ENCODE measurements at places on chromosomes 3 and 15.
A peak's percentile ranks its signal among the peaks of the same experiment; 100 is the strongest.

GRCh38 chr3:118408431-118408830 is 626.2 kb downstream of the IGSF11 start:
- no peak for DNase-seq

DNA sequence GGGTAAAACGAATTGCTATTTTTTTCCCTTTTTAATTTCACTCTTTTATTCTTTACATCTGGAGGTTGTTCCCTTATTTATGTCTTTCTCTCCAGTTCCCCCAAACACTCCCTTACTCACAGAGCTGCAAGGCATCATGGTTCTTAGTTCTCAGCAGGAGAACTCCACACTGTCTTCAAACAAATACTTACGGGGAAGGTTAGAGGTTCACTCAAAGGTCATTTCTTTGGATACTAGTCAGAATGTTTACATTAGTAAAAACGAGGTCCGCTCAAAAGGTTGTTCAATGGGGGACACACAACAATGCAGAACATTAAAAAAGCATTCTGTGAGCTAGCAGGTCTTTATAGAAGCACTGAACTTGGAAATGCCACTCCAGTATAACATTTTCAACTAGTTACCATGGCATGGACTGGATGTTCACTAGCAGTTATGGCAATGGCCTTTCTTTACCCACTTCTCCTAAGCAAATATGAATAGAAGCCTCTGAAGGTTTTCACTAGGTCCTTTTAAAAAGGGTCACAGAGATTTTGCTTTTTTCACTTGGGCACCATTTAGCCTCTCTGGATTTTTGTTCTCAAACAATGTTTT is 201.7 kb downstream of the MEIS2 start:
- DNase-seq: no peak

- no peak for DNase-seq
These were observed 560.0 kb upstream of the CFAP20DC start for GRCh38 chr3:59609657-59610348.

DNA sequence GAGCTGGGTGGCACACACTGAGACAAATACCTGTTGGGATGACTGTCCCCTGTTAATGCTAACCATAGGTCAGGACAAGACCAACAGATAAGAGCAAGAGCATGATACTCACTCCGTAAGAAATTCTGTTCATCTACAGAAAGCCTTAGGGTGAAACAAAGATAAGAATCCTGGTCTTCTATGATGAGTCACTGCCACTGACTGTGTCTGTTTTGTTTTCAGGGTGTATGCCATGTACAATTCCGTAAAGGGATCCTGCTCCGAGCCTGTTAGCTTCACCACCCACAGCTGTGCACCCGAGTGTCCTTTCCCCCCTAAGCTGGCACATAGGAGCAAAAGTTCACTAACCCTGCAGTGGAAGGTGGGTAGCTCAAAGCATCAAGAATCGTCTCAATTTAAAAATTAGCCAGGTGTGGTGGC is 141.1 kb downstream of the GHSR start:
- DNase-seq: no peak

- DNase-seq: no peak
These were observed 47.2 kb upstream of the ATP2B2 start for GRCh38 chr3:10552631-10552943.

- no peak for DNase-seq
These were observed 31.7 kb downstream of the BCL2L10 start for GRCh38 chr15:52080706-52081392.

- no peak for DNase-seq
These were observed 36.3 kb upstream of the TSC22D2 start for GRCh38 chr3:150371741-150372254.

DNA sequence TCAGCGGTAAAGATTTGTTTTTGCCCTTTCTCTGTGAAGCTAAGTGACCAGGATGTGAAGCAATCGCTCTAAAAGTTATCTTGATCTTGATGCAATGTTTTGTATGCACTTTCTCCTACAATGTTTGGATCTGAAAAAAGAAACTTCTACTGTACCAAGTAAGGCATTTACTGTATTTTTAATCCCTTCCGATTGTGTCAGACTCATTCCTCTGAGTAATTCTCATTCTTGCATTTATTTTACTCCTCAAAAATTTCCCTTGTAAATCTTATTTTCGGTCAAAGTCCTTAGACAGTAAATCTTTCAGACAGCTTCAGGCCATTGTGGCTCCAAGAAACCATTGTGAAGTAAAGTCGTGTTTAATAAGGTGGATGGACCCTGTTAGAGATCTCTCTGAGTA is 141.9 kb downstream of the TP63 start:
- no peak for DNase-seq

- DNase-seq: peak; percentile 21
These were observed 55.0 kb downstream of the VGLL4 start for GRCh38 chr3:11588755-11589154.

DNA sequence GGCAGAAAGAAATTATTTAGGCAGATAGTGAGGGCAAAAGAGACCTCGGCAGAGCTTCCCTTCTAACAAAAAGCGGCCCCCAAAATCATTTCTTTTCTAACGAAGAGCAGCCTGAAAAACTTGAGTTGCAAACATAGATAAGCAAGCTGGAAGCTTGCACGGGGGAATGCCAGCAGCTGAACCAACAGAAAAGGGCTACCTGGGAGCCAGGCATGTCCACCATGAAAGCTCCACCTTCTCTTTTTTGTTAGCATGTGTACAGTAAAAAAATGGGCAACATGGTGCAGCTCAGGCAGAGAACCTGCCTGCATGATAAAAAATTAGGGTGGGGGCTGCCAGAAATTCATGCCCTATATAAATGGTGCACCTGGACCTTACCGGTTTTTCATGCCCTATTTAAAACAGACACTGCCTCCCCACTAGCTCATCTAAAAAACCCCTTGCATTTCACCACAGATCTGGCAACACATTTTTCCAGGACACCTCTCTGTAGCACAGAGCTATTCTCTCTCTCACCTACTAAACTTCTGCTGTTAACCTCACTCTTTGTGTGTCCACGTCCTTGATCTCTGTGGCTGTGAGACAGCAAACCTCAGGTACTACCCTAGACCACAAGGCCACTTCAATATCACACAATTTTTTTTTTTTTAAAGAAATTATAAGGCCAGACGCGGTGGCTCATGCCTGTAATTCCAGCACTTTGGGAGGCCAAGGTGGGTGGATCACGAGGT is 18.7 kb downstream of the SLC33A1 start:
- DNase-seq: no peak

GRCh38 chr15:86624261-86625036 is 544.8 kb downstream of the AGBL1 start:
- no peak for DNase-seq

GRCh38 chr3:58021072-58021959 is 13.1 kb downstream of the FLNB start:
- DNase-seq: peak; percentile 51

DNA sequence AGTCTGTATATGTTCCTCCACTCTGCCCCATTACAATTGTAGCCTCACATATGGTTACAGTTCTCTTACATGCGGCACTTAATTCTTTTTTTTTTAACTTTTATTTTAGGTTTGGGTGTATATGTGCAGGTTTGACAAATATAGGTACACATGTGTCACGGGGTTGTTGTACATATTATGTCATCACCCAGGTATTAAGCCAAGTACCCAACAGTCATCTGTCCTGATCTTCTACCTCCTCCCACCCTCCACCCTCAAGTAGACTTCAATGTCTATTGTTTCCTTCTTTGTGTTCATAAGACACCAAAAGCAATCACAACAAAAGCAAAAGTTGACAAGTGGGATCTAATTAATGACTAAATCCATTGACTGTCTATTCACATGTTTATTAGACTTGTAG is 144.6 kb upstream of the TP63 start:
- no peak for DNase-seq

DNA sequence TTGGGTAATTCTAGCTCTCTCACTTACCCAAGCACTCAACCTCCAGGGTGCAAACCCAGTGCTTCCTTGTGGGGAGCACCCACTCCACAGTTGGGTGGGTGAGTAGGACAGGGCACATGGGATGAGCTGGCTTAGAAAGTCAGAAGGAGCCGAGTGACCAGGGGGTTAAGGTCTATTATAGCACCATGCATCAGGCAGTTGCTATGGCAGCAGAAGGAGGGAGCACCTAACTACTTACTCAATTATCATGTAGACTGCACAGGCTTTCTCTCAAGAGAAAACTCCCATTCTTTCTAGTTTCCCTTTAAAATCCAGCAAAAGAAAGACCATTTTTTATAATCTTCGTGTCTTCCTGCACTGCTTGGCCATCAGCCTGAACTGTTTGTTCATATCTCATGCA is 163.0 kb downstream of the OCA2 start:
- no peak for DNase-seq

DNA sequence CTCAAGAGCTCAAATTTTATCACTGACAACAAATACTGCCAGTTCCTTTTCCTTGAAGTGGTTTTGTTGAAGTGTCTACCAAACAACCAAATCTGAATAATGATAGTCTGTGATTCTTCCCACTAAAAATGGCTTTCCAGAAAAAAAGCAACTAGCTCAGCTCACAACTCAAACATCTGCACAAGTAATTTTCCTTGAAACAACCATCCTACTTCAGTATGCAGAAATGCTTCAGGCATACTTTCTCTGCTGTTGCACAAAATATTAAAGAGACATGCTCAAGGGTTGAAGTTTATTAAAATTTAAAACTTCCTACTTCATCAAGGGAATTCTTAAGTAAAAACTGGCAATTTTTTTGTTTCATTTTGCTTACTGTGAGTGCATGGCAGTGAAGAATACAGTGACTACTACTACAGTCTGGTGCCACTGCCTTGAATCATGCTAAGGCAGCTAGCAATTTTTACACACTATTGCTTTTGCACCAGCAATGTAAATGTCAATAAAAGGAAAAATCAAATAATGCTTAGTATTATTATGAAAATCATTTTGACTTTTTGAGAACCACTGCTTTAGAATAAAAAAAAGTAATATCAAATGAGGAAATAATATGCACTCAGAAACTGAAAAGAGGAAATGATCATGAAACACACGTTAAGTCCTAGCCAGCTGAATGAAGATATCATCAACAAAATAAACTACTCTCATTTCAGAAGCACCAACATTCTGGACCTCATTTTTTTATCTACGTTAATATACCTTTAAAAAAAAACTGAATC is 33.6 kb downstream of the VPS13C start:
- no peak for DNase-seq

- peak; percentile 22 for DNase-seq
These were observed 136.2 kb upstream of the ICE2 start for GRCh38 chr15:60614862-60615771.

- no peak for DNase-seq
These were observed 57.5 kb upstream of the SIN3A start for GRCh38 chr15:75508840-75509532.

DNA sequence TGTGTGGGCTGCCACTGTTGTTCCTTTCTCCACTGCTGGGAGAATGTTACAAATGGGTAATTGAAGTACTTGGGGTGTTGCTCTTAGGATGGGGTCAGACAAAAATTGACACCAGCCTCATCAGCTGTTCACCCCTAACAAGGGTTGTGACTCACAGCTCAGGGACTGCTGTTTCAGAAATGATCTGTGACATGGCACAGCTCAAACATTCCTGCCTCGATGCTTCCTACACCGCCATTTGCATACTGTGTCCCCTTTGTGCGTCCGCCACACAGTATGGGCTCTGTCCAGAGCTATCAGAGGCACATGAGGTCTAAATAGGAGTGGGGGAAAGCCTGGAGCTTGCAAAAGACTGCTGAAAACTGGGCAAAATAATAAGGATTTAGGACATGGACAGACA is 43.9 kb downstream of the CCNL1 start:
- no peak for DNase-seq

GRCh38 chr3:169813757-169814517 is 1.2 kb upstream of the LRRC34 start:
- DNase-seq: peak; percentile 79

DNA sequence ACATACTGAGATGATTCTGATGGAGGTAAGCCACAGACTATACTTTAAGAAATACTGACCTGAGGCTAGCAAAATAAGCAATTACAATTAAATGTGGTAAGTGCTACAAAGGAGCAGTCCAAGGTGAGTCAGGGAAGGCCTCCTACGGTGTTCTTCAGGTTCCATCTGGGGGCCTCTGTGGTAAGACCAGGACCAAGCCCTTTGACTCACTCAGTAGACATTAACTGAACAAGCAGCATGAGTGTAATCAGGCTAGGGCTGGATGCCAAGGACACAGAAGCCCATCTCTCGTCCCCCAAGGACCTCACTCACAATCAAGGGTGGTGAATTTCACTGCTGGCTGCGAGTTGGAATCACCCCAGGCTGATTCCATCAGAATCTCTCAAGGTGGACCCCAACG is 37.3 kb downstream of the DZIP1L start:
- DNase-seq: no peak
